ENCODE measurements at places on chromosomes 5 and 9.

- DNase-seq, result peak; percentile 66
Observed at GRCh38 chr9:126773004-126773607, 31.7 kb upstream of the ZBTB43 start.

- peak; percentile 86 for DNase-seq
Observed at GRCh38 chr9:115008536-115009270, 78.3 kb upstream of the TNFSF8 start.

- DNase-seq, result no peak
Observed at GRCh38 chr5:76684756-76685519, 31.0 kb upstream of the F2R start.

DNA sequence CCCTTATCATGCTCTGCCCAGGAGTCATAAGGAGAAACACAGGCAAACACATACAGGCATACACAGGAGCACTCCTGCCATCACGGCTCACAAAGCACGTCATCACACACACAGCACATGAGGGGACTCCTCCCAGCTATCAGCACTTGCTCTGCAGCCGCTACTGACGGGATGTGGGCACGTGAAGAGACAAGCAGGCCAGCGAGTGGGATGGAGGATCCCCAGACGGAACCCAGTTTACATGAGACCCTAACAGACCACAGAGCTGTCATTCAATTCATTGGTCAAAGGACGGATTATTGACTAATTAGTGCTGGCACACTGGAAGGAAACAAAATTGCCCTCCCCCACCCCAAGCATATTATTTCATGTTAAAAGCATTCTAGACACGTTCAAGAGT lies 53.6 kb downstream of the SEMA4D start:
- DNase-seq, result no peak

DNA sequence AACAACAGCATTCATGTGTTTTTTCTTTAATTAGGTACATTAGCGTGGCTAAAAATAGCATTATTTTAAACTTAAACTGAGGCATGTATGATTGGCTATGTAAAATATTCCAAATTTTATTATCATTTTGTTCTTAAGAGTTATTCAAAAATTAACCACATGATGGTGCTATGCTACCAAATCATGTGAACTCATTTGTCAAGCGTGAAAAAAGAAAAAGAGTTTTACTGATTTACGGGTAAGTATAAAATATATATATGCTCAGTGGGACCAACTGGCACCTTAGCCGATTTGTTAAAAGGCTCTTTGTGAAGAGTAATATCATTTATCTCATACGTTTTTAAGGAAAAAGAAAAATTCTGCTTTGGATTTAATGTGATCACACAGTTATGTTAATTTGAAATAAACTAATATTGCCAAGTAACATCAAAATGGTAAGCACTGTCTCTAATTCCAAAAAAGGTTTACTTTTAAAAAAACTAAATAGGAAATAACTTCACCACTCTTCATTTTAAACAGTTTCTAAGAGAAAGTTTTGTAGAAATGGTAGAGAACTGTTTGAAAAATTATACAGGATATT lies 1042.3 kb downstream of the CDH12 start:
- DNase-seq, result peak; percentile 74

DNA sequence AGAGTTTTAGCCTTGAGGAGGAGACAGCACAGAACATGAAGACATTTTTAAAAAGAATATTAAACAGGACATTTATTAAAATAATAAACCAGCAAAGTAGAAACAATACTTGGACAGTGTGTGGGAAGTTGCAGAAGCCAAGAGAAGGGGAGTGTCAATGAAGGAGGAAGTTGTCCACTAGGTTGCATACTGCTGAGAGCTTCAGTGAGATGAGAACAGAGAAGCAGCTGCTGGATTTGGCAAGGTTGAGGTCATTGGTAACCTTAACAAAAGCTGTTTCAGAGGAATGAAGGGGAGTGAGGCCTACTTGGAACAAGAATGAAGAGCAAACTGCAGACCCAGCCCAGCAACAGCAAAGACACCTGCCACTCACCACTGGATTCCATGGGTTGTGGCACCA lies 11.4 kb downstream of the BHMT start:
- no peak for DNase-seq

DNA sequence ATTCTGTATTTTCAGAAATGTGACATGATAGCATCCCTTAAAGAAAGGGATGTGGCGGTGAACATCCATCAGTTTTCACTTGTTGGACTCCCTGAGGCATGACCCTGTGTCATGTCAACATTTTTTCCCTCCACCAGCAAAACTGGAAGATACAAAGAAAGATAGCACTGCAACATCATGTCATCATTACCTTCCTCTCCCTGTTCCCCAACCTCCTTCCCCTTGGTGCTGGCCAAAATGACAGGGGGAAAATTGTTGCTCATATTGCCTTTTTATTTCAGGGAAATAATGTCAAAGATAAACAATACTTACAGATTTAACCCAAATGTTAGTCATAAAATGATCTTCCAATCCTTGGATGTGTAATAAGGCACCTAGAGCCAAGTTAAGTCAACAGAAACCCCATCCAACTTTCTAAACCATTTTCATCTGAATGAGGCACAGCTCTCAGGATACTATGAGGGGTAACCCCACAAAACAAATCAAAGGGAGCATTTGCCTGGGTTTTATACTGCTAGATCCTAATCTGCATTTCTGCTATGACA lies 644.3 kb downstream of the ACTL7B start:
- no peak for DNase-seq

DNA sequence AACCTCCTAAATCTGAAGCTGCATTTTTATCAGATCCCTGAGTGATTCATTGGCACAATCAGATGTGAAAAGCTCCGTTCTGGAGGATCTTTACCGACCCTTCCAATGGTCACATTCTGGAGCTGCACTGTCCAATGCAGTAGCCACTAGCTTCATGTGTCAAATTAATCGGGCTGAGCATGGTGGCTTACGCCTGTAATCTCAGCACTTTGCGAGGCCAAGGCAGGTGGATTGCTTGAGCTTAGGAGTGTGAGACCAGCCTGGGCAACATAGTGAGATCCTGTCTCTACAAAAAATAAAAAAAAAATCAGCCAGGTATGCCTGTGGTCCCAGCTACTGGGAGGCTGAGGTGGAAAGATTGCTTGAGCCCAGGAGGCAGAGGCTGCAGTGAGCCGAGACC lies 3.7 kb downstream of the IL17B start:
- DNase-seq, result no peak

- DNase-seq, result peak; percentile 73
Observed at GRCh38 chr5:32712481-32713360, 1.6 kb downstream of the NPR3 start.

DNA sequence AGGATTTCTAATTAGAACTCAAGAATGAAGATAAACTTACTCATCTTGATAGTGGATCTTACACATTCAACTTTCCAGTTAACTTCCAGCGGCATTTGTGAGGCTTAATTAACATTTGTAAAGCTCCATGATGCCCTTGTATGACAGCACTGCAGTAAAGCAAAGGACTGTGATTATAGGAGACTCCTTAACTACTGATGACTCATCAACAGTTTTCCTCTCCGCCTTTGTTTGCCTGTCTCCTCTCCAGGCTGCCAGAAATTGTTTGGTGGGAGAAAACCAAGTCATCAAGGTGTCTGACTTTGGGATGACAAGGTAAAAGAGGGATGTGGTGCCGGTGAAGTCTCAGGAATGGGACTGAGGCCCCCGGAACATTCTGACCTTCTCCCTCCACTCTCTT lies 20.4 kb upstream of the CYFIP2 start:
- peak; percentile 10 for DNase-seq

GRCh38 chr9:106872641-106873040 lies 9.7 kb downstream of the ZNF462 start:
- no peak for DNase-seq

DNA sequence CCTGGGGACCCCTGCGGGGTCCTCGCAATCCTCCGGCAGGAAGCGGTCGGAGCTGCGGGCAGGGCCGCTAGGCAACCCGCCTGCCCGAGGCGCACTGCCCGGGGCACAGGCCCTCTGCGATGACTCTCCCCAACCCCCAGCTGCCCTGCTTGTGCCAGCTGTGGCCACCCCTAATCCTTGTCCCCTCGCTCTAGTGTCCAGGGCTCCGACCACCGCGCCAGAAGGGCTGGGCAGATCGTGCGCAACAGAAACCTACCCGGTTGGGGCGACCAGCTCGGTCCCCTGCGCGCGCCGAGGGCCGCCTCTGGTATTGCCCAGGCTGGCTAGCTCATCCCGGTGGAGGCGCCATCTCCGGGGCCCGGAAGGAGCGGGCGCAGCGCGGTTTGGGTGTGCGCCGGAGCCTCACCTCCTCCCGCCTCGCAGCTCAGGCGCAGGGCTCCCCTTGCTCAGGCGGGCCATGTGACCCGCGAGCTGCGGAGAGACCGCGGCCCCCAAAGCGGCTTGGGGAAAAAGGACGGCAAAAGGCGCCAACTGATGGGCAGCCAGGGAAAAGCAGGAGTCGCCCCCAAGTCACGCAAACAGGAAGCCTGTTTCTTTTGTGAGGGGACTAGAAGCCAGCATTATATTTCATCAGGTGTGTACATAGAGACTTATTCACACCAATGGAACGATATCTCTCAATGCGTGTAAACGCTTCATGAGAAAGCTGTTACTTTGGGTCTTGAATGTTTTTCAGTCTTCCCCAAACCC lies 46.8 kb upstream of the RNF20 start:
- peak; percentile 84 for DNase-seq

DNA sequence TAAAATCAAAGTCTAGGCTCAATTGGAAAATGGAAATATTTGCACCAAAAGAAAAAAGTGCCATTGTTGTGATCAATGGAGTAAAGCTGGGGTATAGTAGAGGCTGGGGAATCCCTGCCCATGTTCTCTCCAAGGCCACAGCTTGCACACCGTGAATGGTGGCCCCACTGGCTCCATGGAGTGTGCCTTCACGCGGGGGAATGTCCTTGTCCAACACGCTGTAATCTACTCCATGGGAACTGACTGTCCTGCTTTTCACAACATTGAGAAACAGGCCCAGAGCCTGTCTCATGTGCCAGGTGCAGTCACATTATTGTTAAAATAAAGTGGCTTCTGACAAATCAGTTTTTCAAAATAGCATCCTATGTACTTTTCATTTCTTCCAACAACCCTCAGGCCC lies 33.1 kb upstream of the ITGA2 start:
- DNase-seq, result no peak

DNA sequence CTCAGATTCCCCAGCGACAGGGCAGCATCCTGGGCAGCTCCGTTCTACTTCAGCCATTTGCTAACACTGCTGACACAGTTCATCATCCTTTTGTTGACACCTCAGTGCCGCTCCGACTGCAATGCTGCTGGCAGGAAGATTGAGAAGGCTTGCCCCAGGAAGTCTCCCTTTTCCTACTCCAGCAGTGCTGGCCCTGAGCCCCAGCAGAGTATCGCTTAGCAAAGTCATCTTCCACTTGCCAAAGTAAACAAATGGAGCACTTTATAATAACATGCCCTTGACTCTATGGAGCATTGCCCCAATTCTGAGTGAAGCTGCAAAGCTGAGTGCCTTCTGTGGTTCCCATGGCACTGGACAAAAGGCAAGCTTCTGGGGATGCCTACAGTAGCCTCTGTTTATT lies 32.2 kb downstream of the PRLR start:
- peak; percentile 75 for DNase-seq

- no peak for DNase-seq
Observed at GRCh38 chr9:129285979-129286772, 108.1 kb upstream of the IER5L start.

DNA sequence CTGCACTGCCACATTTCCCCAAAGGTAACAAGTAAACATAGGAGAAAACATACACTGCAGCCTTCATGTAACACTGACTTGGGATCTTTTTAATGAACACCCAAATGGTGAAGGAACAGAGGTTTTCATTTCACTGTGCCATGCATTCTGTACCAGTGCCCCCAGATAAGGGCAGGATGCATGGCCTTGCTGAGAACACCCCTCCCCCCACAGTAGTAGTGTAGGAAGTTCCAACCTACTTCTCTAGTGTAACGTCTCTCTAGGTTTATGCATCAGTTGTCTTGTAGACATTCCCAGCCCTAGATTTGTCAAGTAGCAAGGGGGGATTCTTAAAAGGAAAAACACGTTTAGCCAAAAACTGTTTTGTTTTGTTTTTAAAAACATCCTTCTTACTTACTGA lies 29.9 kb downstream of the MAP3K1 start:
- no peak for DNase-seq

- no peak for DNase-seq
Observed at GRCh38 chr9:4573634-4574389, 83.5 kb downstream of the SLC1A1 start.

DNA sequence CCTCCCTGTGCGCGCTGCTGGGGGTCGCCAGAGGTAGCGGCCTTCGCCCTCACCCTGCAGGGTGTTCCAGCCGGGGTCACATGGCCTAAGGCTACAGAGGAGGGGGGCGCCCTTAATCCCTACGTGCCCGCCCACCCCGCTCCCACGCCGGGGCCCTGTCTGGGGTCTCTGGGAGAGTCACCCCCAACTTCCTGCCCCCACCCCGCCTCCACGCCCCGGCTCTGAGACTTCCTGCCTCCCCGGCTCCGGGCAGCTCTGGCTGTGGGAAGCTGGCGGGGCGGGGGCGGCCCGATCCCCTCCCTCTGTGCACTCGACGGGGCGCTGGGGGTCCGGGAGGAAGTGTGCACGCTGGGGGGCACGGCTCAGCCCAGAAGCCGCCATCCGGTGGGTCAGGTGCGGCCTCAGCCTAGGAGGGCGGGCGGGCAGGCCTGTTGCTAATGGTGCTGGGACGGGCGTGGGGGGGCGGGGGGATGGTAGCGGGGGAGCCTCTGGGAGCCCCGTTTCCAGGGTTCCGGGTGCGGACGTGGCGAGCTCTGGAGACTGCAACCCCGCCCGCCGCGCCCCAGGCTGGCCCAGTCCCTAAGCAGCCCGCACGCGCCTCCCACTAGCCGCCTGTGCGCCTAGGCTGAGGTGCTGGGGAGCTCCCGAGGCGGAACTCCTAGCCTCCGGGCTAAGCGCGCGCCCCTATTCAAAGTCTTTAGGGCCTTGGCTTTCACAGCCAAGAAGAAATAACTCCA lies 61.6 kb downstream of the CXXC5 start:
- no peak for DNase-seq

- no peak for DNase-seq
Observed at GRCh38 chr5:165423697-165424299, 1918.4 kb downstream of the MAT2B start.

GRCh38 chr5:142097681-142098080 lies 10.9 kb upstream of the NDFIP1 start:
- no peak for DNase-seq

- peak; percentile 54 for DNase-seq
Observed at GRCh38 chr9:129595311-129595741, 25.6 kb downstream of the C9orf50 start.

DNA sequence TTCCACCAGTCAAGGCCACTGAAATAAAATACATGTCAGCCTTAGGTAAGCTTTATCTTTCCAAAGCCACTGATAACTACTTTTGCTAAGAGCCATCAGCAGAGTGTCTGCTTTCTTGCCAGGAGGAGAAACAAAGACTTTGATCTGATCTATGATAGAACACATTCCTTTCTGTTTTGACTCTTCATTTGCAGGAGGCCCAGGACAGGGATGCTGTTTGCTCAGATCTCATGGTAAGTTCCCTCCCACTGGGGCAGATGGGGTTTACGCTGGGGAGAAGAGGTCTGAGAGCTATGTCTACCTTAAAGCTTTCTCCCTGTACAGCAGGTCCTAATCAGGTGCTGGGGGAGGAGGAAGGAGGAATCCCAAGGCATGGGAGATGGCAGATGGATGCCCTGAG lies 497.6 kb downstream of the NTRK2 start:
- DNase-seq, result no peak

Data from adipocyte (in vitro differentiated cells).